B cell (primary cell): ENCODE measurements at places on chromosomes 3 and 15.
A peak's percentile ranks its signal among the peaks of the same experiment; 100 is the strongest.

GRCh38 chr15:98977441-98977840, 30.2 kb downstream of the PGPEP1L start:
- no peaks in the 10 kb centered on the region for H3K4me1 ChIP-seq
- no peaks in the 10 kb centered on the region for H3K36me3 ChIP-seq
- no peaks in the 10 kb centered on the region for H3K27me3 ChIP-seq
- DNase-seq: no peak
- H3K4me3 ChIP-seq: no peak overlapping the region

DNA sequence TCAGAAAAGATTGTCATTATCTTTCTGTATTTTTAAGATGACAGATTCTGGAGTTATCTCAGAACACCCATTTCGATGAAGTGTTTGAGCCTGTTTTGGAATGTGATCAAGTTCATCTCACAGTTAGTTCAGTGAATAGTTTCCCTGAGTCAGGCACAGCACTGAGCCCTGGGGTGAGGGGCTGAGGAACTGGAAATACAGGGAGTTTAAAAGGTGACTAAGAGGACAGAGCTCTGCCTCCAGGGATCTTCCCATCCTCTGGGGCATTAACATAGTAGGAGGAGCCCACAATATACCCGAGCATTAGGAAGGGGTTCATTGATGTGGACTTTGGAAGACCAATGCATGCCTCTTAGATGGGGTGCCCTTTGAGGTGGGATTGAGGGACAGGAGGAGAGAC, 355.1 kb downstream of the CLSTN2 start:
- H3K27ac ChIP-seq: no peak overlapping the region
- H3K27me3 ChIP-seq: no peaks in the 10 kb centered on the region
- H3K4me3 ChIP-seq: no peak overlapping the region
- H3K36me3 ChIP-seq: no peaks in the 10 kb centered on the region

- peaks cover 11% of the 10 kb centered on the region for H3K4me1 ChIP-seq
- H3K4me3 ChIP-seq: no peak overlapping the region
- no peak overlapping the region for H3K27ac ChIP-seq
- H3K27me3 ChIP-seq: peaks cover 7% of the 10 kb centered on the region
Observed at GRCh38 chr3:172036541-172037215, 2.7 kb upstream of the FNDC3B start.

GRCh38 chr3:53109891-53110771, 20.1 kb downstream of the RFT1 start:
- H3K4me1 ChIP-seq: no peaks in the 10 kb centered on the region
- no peaks in the 10 kb centered on the region for H3K27me3 ChIP-seq
- DNase-seq: no peak
- peaks cover 52% of the 10 kb centered on the region for H3K36me3 ChIP-seq
- no peak overlapping the region for H3K27ac ChIP-seq

- no peaks in the 10 kb centered on the region for H3K4me1 ChIP-seq
- peaks cover 19% of the 10 kb centered on the region for H3K36me3 ChIP-seq
- no peak for DNase-seq
- H3K27me3 ChIP-seq: no peaks in the 10 kb centered on the region
Observed at GRCh38 chr3:149941186-149941585, 29.5 kb downstream of the PFN2 start.

- no peak overlapping the region for H3K27ac ChIP-seq
- no peak for DNase-seq
- no peak overlapping the region for H3K4me3 ChIP-seq
- no peaks in the 10 kb centered on the region for H3K36me3 ChIP-seq
- H3K27me3 ChIP-seq: no peaks in the 10 kb centered on the region
- no peaks in the 10 kb centered on the region for H3K4me1 ChIP-seq
Observed at GRCh38 chr3:128472449-128473179, 5.9 kb upstream of the DNAJB8 start.

GRCh38 chr3:44363591-44363990, 25.0 kb downstream of the TCAIM start:
- peaks cover 10% of the 10 kb centered on the region for H3K36me3 ChIP-seq
- H3K4me1 ChIP-seq: no peaks in the 10 kb centered on the region
- DNase-seq: no peak
- H3K27me3 ChIP-seq: no peaks in the 10 kb centered on the region

DNA sequence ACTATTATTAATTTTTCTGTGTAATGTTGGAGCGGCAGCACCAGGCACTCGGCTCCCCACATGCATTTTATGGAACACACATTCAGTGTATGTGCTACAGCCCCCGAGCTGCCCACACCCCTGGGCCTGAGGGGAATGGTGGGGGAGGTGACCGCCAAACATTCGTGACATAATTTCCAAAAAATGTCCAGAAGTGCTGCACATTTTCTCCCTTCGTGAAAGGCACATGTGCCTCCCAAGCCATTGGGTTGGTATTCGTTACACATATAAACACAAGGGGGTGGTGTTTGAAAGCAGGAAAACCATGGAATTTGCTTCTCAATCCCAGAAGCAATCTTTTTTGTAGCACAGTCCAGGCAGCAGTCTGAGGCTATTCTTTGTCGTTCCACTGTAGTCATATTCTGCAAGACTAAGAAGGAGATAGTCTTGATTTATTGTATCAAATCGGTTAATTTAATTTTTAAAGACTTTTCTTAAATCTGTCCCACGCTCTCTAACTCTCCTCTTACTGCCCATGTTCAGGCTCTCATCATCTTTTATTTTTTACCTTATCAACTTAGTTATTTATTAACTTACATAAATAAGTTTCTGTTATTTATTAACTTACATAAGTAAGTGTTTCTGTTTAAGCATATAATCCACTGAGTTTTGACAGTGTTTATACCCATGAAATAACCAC, 39.2 kb upstream of the POLR2M start:
- no peaks in the 10 kb centered on the region for H3K27me3 ChIP-seq
- DNase-seq: no peak

GRCh38 chr3:134838599-134838998, 43.5 kb downstream of the EPHB1 start:
- DNase-seq: no peak
- no peaks in the 10 kb centered on the region for H3K36me3 ChIP-seq
- H3K4me3 ChIP-seq: no peak overlapping the region
- no peak overlapping the region for H3K27ac ChIP-seq
- H3K4me1 ChIP-seq: no peaks in the 10 kb centered on the region

DNA sequence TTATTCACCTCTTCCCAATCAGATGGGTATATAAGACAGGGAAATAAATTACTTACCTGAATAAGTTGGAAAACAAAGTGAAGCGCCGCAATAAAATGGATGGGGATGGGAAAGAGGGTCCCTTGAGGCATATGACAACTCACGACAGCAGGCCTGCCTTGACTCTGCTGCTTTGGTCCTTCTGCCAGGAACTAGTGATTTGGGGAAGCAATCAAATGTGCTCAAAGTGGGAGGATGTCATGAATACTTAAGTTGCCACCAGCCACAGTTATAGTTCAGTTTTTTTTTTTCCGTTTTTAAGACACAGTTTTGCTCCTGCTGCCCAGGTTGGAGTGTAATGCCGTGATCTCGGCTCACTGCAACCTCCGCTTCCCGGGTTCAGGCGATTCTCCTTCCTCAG, 4.6 kb downstream of the PARL start:
- H3K4me1 ChIP-seq: peaks cover 15% of the 10 kb centered on the region
- H3K4me3 ChIP-seq: no peak overlapping the region
- no peak overlapping the region for H3K27ac ChIP-seq
- H3K27me3 ChIP-seq: no peaks in the 10 kb centered on the region
- DNase-seq: no peak

DNA sequence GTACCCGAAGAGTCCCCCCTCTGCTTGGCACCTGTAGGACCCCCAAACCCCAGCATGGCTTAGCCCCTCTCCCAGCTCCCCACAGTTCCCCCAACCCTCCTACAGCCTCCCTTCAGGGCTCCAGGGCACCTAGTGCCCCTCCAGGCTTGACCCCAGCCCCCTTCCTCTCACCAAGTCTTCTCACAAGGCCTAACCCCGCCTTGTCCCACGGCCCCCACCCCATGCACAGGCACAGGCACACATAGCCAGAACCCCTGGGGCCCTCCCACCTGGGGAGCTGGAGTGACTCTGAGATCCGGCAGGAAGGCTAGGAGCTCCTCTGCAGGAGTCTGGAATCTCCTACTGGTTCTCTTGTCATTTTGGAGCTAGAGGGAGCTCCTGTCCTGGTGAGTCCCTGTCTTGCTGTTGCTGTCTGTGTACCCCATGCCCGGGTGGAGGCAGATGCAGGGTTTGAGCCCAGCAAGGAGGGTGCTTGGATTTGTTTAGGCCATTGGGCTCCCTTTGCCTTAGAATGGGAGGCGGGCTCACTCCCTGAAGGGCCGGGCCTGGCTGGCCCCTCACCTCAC, 39.6 kb downstream of the KLF13 start:
- peaks cover 81% of the 10 kb centered on the region for H3K4me1 ChIP-seq
- H3K27me3 ChIP-seq: no peaks in the 10 kb centered on the region
- no peaks in the 10 kb centered on the region for H3K36me3 ChIP-seq

- DNase-seq: no peak
- no peak overlapping the region for H3K4me3 ChIP-seq
- no peaks in the 10 kb centered on the region for H3K27me3 ChIP-seq
- no peaks in the 10 kb centered on the region for H3K4me1 ChIP-seq
- H3K27ac ChIP-seq: no peak overlapping the region
- no peaks in the 10 kb centered on the region for H3K36me3 ChIP-seq
Observed at GRCh38 chr3:25191673-25192072, 236.4 kb upstream of the RARB start.

DNA sequence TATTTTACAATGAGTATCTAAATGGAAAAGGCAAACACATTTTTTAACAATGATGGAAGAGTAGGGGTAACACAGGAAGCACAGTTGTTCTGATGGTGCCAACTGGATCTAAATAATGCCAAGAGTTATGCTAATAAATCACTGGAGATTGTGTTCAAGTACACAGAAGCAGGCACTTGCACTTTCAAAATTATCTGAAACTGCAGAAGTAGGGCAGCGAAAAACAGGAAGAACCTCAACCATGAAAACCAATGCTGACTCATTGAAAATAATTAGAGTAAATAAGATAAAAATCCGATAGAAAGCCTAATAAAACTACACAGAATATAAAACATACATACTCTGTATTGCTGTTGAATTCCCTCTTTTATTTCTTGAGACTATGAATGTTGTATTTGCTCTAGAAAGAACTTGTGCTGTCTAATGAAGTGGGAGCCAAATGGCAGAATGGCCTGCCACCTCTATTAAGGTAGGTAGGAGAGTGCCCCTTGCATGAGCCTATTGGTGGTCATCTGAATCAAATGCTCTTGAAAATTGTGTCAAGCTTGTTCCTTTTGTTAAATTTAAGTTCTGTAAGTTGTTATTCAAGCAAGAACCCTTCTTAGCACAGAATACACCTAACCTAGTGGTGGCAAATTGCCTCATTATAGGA, 93.7 kb downstream of the ABI3BP start:
- H3K27me3 ChIP-seq: no peaks in the 10 kb centered on the region
- no peaks in the 10 kb centered on the region for H3K4me1 ChIP-seq
- H3K4me3 ChIP-seq: no peak overlapping the region
- no peak overlapping the region for H3K27ac ChIP-seq
- no peak for DNase-seq
- no peaks in the 10 kb centered on the region for H3K36me3 ChIP-seq

GRCh38 chr3:49198161-49198560, 26.8 kb downstream of the KLHDC8B start:
- DNase-seq: no peak
- H3K4me3 ChIP-seq: no peak overlapping the region
- no peaks in the 10 kb centered on the region for H3K36me3 ChIP-seq
- no peak overlapping the region for H3K27ac ChIP-seq
- no peaks in the 10 kb centered on the region for H3K27me3 ChIP-seq

- no peak overlapping the region for H3K27ac ChIP-seq
- no peak for DNase-seq
- H3K4me1 ChIP-seq: no peaks in the 10 kb centered on the region
- no peaks in the 10 kb centered on the region for H3K36me3 ChIP-seq
- no peaks in the 10 kb centered on the region for H3K27me3 ChIP-seq
- no peak overlapping the region for H3K4me3 ChIP-seq
Observed at GRCh38 chr3:60708191-60708975, 542.9 kb downstream of the FHIT start.

DNA sequence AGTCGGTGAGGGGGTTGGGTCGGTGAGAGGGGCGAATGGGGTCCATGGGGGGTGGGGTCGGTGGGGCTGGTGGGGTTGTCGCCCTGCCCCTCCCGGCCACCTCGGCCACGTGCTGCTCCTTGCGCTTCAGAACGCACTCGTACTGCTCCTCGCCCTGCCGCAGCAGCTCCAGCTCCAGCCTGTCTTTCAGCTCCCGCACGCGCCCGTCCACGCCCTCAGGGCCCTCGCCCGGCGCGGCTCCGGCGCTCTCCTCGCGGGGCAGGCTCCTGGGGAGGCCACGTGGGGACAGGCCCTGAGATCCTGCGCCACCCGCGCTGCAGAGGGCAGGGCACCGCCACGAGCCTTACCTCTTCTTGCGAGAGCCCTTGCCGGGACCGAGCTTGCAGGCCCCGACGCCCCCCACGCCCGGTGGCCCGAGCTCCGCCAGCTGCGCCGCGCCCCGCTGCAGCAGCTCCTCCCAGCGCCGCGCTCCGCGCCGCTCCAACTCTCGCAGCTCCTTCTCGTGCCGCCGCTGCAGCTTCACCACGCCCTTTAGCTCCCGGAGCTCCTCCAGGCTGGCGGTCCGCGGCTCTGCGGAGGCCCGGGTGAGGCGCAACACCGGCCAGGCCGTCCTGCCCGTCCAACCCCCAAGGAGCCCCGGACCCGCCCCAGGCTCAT, 8.2 kb upstream of the ANKRD63 start:
- no peaks in the 10 kb centered on the region for H3K4me1 ChIP-seq
- no peak overlapping the region for H3K4me3 ChIP-seq
- no peak for DNase-seq

- H3K36me3 ChIP-seq: no peaks in the 10 kb centered on the region
- H3K27me3 ChIP-seq: no peaks in the 10 kb centered on the region
- peaks cover 10% of the 10 kb centered on the region for H3K4me1 ChIP-seq
- H3K4me3 ChIP-seq: no peak overlapping the region
- no peak for DNase-seq
- H3K27ac ChIP-seq: no peak overlapping the region
Observed at GRCh38 chr3:50370594-50370993, 11.3 kb upstream of the TMEM115 start.

DNA sequence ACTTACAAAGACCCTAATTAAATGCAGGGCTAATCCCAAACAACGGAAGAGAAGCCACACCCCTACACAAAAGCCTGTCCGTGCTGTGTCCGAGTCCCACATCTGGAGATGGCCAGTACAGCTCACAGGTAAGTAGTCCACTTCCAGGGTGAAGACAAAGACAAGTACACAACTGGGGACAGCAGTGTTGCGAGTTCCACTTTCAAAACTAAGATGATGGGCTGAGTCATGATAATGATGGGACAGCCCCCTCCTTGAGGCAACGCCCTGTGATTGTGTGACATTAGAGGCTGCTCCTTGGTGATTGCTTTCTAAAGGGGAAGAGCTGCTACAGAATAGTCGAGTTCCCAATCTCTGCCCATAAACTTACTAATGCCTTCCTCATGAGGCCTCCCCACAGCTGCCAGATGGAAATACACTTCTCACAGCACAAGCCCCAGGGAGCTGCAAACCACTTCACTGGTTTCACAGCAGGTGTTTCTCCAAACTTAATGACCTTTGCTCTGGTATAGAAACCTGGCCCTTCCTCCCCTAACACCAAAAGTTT, 27.6 kb downstream of the RFT1 start:
- no peak overlapping the region for H3K27ac ChIP-seq
- peak; percentile 17 for DNase-seq
- peaks cover 80% of the 10 kb centered on the region for H3K36me3 ChIP-seq
- no peak overlapping the region for H3K4me3 ChIP-seq
- no peaks in the 10 kb centered on the region for H3K4me1 ChIP-seq

GRCh38 chr3:42504334-42505127, 2.1 kb downstream of the VIPR1 start:
- H3K27me3 ChIP-seq: peaks cover 25% of the 10 kb centered on the region
- H3K4me1 ChIP-seq: peaks cover 21% of the 10 kb centered on the region
- no peak overlapping the region for H3K27ac ChIP-seq
